ENCODE measurements at places on chromosomes 5 and 9.

DNA sequence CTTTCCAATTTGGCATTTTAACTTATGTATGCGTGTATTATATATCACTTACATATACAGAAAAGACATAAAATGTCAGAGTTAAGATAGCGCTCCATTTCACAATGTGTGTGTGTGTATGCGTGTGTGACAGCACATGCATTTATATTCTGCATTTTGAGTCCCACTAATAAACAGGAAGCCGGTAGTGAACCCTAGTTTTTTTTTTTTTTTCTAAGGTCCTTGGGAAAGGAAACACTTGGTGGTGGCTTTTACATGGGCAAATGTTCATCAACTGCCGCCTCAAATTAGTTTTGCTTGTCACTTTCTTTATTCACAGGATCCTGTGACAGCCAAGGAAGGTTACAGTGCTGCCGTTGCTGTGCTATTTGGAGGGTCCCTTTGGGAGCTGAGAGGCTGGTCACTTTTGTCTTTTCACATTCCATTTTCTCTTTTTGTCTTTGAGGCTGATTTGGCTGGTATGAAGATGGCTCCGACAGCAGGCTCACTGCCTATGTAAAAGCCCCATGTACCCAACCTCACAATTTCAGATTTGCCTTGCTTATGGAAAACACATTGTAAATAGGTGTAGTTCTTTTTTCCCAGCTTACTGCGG lies 298.9 kb downstream of the CSNK1G3 start:
- H3K36me3 ChIP-seq = no peaks in the 10 kb centered on the region
- H3K27ac ChIP-seq = no peak overlapping the region
- H3K4me3 ChIP-seq = no peak overlapping the region
- peaks cover 7% of the 10 kb centered on the region for H3K4me1 ChIP-seq

DNA sequence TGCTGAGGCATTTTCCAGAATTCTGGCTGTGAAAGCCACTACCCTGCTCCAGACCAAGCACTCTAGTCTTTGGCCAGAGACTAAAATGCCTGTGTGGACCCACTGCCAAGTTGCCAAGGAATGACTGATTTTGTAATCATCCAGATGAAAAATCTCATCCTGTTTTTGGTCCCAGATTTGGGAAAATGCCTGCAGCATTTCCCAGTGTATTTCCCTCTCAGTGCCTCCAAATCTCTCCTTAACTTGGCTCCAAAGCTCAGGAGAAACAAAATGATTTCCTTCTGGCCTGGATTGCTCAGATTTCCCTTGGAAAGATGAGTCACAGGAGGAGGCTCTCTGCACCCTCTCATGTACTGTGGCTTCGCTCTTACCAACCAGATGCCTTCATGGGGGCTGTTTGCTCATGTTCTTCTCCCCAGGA lies 335.2 kb upstream of the TARS1 start:
- H3K36me3 ChIP-seq = no peaks in the 10 kb centered on the region
- H3K27ac ChIP-seq = no peak overlapping the region
- H3K27me3 ChIP-seq = no peaks in the 10 kb centered on the region
- H3K4me1 ChIP-seq = no peaks in the 10 kb centered on the region
- H3K4me3 ChIP-seq = no peak overlapping the region
- no peak for DNase-seq

GRCh38 chr9:110028676-110029075 lies 179.3 kb downstream of the C9orf152 start:
- H3K27ac ChIP-seq = no peak overlapping the region
- no peaks in the 10 kb centered on the region for H3K36me3 ChIP-seq
- no peaks in the 10 kb centered on the region for H3K4me1 ChIP-seq
- DNase-seq = no peak
- H3K4me3 ChIP-seq = no peak overlapping the region

DNA sequence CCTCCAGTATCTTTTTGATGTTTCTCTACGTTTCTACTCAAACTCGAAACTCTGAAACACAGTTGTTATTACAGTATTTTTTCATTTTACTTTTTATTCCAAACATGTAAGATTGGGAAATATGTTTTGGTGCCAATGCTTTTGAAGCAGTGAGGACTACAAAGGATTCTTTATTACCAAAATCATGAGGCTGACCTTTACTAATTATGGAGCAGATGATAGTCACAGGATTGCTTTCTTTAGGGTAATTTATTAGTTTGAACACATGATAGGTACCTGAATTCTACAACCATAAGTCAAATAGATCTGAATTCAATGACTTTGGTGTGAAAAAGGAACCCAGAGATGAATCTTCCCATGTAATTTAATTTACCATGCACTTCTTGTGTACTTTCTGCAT lies 2015.1 kb upstream of the C9orf72 start:
- no peaks in the 10 kb centered on the region for H3K27me3 ChIP-seq
- H3K27ac ChIP-seq = no peak overlapping the region
- no peaks in the 10 kb centered on the region for H3K36me3 ChIP-seq
- no peaks in the 10 kb centered on the region for H3K4me1 ChIP-seq

GRCh38 chr5:72238712-72239445 lies 81.2 kb downstream of the MRPS27 start:
- no peak overlapping the region for H3K4me3 ChIP-seq
- H3K36me3 ChIP-seq = no peaks in the 10 kb centered on the region
- H3K4me1 ChIP-seq = peaks cover 8% of the 10 kb centered on the region
- no peaks in the 10 kb centered on the region for H3K27me3 ChIP-seq
- H3K27ac ChIP-seq = no peak overlapping the region
- peak; percentile 52 for DNase-seq

DNA sequence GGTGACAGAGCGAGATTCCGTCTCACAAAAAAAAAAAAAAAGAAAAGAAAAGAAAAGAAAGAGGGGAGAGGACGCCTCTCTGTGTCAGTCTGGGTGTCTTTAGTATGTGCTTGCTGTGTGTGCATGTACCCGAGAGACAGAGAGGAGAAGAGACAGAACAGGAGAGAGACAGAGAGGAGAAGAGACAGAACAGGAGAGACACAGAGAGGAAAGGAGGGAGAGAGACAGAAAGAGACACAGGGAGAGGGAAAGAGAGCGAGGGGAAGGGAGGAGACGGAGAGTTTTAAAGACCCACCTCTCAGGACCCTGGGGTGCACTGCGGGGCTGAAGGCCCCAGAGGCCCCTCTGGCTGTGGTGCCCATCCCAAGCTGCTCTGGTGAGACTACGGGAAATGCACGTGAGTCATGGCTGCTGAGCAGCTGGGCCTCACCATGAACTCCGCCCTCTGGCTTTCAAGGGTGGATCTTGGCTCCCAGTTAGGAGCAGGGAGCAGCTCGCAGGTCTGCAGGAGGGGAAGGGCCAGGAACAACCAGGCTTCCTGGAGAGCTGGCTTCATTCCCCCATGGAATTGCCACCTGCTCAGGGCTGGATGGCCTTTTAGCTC lies 7.9 kb downstream of the SLC6A3 start:
- no peak for DNase-seq
- no peaks in the 10 kb centered on the region for H3K4me1 ChIP-seq

- H3K4me3 ChIP-seq = no peak overlapping the region
- H3K27me3 ChIP-seq = no peaks in the 10 kb centered on the region
- H3K36me3 ChIP-seq = no peaks in the 10 kb centered on the region
- DNase-seq = no peak
- no peak overlapping the region for H3K27ac ChIP-seq
- no peaks in the 10 kb centered on the region for H3K4me1 ChIP-seq
Observed at GRCh38 chr5:6899221-6899620, 186.0 kb downstream of the TENT4A start.

GRCh38 chr9:123434619-123435240 lies 78.7 kb downstream of the CRB2 start:
- H3K27me3 ChIP-seq = no peaks in the 10 kb centered on the region
- H3K27ac ChIP-seq = no peak overlapping the region
- DNase-seq = peak; percentile 25
- H3K4me3 ChIP-seq = no peak overlapping the region
- no peaks in the 10 kb centered on the region for H3K36me3 ChIP-seq
- H3K4me1 ChIP-seq = no peaks in the 10 kb centered on the region

DNA sequence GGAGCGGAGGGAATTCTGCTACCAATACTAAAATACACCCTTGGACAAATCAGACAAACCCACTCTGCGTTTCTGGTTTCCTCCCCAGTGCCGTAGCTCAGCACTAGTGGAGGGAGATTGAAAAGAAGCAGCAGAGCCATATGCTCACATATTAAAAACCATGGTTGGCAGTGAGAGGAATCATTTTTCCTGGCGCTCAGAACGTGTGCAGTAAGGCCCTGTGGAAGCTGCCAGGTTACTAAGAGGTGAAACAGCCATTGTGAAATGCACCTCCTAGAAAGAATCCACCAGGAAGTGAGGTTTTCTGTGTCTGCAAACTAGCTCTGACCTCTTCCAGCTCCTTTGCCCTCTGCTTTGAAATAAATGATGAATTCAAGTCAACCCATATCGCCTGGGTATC lies 177.2 kb downstream of the ERCC6L2 start:
- H3K27ac ChIP-seq = no peak overlapping the region
- no peaks in the 10 kb centered on the region for H3K36me3 ChIP-seq
- no peak overlapping the region for H3K4me3 ChIP-seq
- DNase-seq = no peak
- H3K4me1 ChIP-seq = peaks cover 3% of the 10 kb centered on the region

GRCh38 chr9:134741846-134742245 lies 100.2 kb downstream of the COL5A1 start:
- H3K27ac ChIP-seq = no peak overlapping the region
- no peak for DNase-seq
- H3K27me3 ChIP-seq = no peaks in the 10 kb centered on the region
- H3K4me3 ChIP-seq = no peak overlapping the region

DNA sequence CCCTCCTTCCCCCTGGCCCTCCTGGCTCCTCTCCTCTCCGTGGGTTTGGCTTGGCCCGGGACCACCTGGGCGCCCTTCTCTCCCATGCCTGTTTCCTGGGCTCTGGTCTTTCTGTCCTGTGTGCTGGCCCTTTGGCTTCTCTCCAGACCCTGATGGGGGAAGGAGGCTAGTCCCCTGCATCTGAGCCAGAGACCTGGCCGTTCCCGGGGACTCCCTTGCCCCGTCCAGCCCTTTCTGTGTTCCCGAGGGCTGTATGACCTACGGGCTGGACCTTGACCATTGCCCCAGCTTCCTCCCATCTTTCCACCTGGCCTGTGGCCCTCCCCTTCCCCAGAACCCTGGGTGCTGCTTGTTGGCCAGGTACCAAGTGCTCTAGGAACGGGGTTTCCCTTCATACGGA lies 8.4 kb downstream of the NELFB start:
- no peak for DNase-seq
- H3K4me1 ChIP-seq = no peaks in the 10 kb centered on the region
- H3K27me3 ChIP-seq = no peaks in the 10 kb centered on the region
- H3K27ac ChIP-seq = no peak overlapping the region

DNA sequence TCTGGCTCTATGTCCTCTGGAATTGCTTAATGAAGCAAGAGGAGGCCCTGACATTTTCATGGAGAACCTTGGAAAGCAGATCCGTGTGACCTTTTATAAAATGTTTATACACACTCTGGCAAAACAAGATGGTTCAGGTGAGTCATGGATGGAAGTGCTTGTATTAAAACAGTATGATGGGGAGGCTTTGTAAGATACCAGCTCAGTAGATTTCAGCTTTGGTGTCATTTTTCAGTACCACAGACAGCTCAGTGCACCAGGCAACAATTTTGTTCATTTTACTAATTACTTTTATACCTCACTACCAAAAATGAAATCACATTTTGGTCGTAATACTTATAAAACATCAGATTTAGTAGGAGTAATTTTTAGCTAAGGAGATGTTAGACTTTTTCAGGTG lies 5.2 kb downstream of the KCNN2 start:
- H3K27ac ChIP-seq = no peak overlapping the region
- no peak overlapping the region for H3K4me3 ChIP-seq
- H3K4me1 ChIP-seq = no peaks in the 10 kb centered on the region
- no peak for DNase-seq
- H3K36me3 ChIP-seq = no peaks in the 10 kb centered on the region

DNA sequence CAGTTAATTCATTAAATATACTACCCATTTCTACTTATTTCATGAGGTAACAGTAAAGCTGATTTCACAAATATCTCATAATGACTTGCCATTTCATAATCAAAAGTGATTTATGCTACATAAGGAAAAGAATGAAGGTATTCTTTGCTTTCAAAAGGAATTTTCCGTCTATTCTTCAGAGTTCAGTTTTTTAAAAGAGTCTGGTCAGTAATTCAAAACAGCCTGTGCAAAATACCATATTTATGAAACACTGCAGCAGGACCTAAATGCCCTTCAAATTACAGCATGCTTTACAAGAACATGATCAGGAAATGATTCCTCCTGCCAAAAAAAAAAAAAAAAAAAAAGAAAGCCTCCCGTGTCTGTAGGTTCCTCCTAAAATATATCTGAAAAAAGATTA lies 154.7 kb downstream of the KIAA0825 start:
- H3K27me3 ChIP-seq = no peaks in the 10 kb centered on the region
- no peaks in the 10 kb centered on the region for H3K4me1 ChIP-seq
- H3K4me3 ChIP-seq = no peak overlapping the region
- H3K27ac ChIP-seq = no peak overlapping the region
- DNase-seq = no peak

GRCh38 chr5:34811706-34812105 lies 27.3 kb upstream of the TTC23L start:
- H3K27ac ChIP-seq = no peak overlapping the region
- H3K4me1 ChIP-seq = peaks cover 2% of the 10 kb centered on the region
- H3K27me3 ChIP-seq = no peaks in the 10 kb centered on the region
- no peak for DNase-seq

GRCh38 chr5:33526755-33527154 lies 86.0 kb downstream of the TARS1 start:
- no peak overlapping the region for H3K27ac ChIP-seq
- no peak for DNase-seq
- no peaks in the 10 kb centered on the region for H3K27me3 ChIP-seq
- no peak overlapping the region for H3K4me3 ChIP-seq
- no peaks in the 10 kb centered on the region for H3K36me3 ChIP-seq

GRCh38 chr5:20369518-20369885 lies 381.5 kb upstream of the CDH18 start:
- no peak for DNase-seq
- H3K27ac ChIP-seq = no peak overlapping the region
- no peaks in the 10 kb centered on the region for H3K27me3 ChIP-seq
- H3K4me1 ChIP-seq = no peaks in the 10 kb centered on the region

DNA sequence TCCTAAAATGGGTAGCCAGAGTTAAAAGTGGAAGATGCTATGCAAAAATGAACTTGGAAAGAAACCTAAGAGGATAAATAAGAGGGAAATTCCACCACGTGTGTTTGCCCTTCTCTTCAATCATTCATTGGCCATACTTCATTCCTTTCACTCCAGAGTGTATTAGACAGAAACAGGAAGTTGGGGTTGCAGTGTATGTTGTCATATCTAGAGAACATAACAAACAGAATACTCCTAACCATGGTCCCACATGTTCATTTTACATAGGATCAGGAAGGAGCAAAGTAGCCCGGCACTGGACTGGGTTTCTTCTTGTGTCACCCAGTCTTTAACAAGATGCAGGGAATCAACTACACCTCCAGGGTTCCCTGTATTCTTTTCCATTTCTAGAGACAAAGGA lies 7.6 kb upstream of the GPBP1 start:
- no peak overlapping the region for H3K27ac ChIP-seq
- DNase-seq = no peak
- H3K4me1 ChIP-seq = no peaks in the 10 kb centered on the region
- H3K36me3 ChIP-seq = no peaks in the 10 kb centered on the region
- no peak overlapping the region for H3K4me3 ChIP-seq

- H3K4me3 ChIP-seq = no peak overlapping the region
- H3K27ac ChIP-seq = no peak overlapping the region
- H3K27me3 ChIP-seq = no peaks in the 10 kb centered on the region
- peak; percentile 73 for DNase-seq
Observed at GRCh38 chr5:10987925-10988504, 227.0 kb upstream of the DAP start.
